ENCODE measurements at places on chromosomes 3 and 15.

DNA sequence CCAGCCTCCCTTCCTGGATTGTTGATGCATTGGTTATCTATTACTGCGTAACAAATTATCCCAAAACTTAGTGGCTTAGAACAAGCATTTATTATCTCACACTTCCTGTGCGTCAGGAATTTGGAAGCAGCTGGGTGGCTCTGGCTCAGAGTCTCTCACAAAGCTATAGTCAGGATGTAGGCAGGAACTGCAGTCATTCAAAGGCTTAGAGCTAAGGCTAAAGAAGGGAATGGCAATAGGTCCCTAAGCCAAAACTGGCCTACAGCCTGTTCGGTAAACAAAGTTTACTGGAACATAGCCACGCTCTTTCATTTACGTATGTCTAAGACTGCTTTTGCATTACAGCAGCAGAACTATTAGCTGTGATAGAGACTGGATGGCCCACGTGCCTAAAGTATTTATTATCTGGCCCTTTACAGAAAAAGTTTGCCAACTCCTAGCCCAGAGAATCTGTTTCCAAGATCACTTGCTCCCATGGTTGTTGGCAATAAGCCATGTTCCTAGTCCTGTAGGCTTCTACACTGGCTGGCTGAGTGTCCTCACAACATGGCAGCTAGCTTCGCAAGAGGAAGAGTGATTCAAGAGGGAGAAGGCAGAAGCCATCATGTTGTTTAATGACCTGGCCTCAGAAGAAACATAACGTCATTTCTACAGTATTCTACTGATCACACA, 132.4 kb downstream of the SNRK start:
- peak; percentile 71 for DNase-seq
- H3K27ac ChIP-seq, result no peak overlapping the region

DNA sequence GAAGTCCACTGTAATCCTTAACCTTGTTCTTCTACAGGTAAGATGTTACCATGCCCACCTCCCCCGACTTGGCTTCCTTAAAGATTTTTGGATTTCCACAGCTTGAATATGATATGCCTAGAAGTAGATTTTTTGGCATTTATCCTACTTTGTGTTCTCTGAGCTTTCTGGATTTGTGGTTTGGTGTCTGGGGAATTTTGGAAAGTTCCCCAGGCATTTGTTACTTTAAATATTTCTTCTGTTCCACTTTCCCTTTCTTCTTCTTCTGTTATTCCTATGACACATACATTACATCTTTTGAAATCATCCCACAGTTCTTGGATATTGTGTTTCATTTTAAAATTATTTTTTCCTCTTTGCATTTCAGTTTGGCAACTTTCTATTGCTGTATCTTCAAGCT, 122.1 kb upstream of the TMEM108 start:
- H3K27me3 ChIP-seq, result no peaks in the 10 kb centered on the region
- H3K36me3 ChIP-seq, result no peaks in the 10 kb centered on the region
- no peaks in the 10 kb centered on the region for H3K4me1 ChIP-seq
- DNase-seq, result no peak
- H3K27ac ChIP-seq, result no peak overlapping the region

- no peak for DNase-seq
- H3K4me3 ChIP-seq, result no peak overlapping the region
- H3K27me3 ChIP-seq, result peaks cover 23% of the 10 kb centered on the region
Measured at GRCh38 chr3:187327845-187328244, 36.3 kb upstream of the MASP1 start.

GRCh38 chr3:83224101-83224868, 1462.8 kb upstream of the GBE1 start:
- no peak overlapping the region for H3K27ac ChIP-seq
- no peaks in the 10 kb centered on the region for H3K36me3 ChIP-seq
- no peaks in the 10 kb centered on the region for H3K27me3 ChIP-seq

DNA sequence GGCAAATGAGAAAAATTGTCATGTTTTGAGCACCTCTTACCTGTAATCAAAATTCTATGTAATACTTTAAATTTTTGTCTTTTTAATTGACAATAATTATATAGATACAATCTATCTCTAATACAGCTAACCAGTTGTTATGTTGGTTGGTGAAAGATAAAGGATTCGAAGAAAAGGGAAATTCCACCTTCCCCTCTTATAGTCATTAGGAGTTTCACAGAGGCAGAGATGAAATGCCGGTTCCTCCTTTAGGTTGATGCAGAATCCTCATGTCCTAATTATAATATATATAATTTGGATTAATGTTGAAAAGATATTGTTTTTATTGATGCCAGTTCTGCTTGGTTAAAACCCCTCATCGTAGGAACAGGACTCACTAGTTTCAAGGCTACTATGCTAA, 67.1 kb downstream of the LRCH3 start:
- no peak overlapping the region for H3K27ac ChIP-seq
- H3K36me3 ChIP-seq, result peaks cover 18% of the 10 kb centered on the region
- DNase-seq, result no peak

GRCh38 chr15:75895731-75896130, 7.9 kb upstream of the FBXO22 start:
- peaks cover 7% of the 10 kb centered on the region for H3K4me1 ChIP-seq
- H3K4me3 ChIP-seq, result no peak overlapping the region
- DNase-seq, result no peak
- no peak overlapping the region for H3K27ac ChIP-seq

- peak overlapping the region; percentile 19 for H3K27ac ChIP-seq
- no peaks in the 10 kb centered on the region for H3K27me3 ChIP-seq
- H3K4me3 ChIP-seq, result peak overlapping the region; percentile 95
- peaks cover 8% of the 10 kb centered on the region for H3K36me3 ChIP-seq
Measured at GRCh38 chr15:57705746-57706404, 639 bp upstream of the POLR2M start.

DNA sequence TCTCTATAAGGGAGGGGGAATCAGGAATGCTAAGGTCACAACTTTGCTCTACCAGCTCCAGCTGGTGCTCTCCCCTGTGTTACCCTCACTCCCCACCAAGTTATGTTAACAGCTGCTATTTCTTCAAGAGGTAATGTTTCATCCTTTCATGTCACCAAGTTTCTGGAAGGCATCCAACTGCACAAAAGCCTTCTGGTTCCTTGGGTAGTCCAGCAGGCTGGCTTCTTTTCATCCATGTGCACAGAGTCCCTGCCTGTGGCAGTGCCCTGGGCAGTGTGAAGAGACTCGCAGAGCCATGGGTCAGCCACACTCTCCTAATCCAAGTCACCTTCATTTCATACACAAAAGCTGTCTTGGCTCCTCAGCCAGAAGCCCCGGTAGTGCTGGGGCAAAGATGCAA, 737.5 kb upstream of the LMCD1 start:
- H3K27ac ChIP-seq, result no peak overlapping the region
- H3K4me1 ChIP-seq, result no peaks in the 10 kb centered on the region
- H3K27me3 ChIP-seq, result no peaks in the 10 kb centered on the region
- H3K4me3 ChIP-seq, result no peak overlapping the region
- no peak for DNase-seq

Measured in IMR-90 (cell line).